HCT116 (cell line): ENCODE measurements at places on chromosomes 5 and 9. TPM values are rescaled to one million over a fixed set of nuclear protein-coding genes. Genes with fewer than 3 reads are reported as not detected.

DNA sequence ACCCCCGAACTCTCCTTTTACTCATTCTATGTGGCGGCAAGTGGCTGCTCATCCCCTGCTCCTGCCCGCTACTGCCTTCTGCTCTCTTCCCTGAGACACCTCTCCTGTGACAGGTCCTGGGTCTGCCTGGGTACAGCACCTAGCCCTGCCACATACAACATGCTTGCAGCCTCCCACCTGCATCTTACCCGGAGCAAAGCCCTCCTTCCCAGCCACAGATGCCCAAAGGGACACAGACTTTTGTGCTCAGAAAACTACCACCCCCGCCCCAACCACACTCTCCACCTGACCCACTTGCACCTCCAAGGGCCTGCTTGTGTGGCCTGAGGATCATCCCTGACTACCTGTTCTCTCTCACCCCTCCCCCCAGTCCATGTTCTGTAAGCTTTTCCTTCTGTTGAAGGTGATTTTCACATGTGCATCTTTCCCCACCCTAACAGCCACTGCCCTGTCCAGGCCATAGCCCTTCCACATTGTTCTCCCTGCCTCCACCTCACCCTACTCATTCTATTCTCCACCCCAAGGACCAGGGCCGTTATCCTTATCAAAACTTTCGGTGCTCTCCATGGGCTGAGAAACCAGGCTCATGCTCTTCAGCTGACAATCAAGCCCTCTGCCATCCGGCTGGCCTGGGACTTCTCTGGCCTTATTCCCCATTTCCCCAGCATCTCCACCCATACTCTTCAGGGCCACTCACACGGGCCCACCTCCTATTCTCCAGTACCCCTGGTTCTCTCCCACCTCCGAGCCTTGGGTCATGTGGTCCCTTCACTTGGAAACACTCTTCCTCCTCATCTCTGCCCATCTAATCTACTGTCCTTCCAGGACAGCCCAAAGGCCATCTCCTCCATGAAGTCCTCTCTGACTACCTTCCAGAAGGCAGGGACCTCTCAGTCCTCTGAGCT lies 46.4 kb upstream of the ALDH1B1 start:
- no peaks in the 10 kb centered on the region for H3K36me3 ChIP-seq
- H3K4me3 ChIP-seq: no peak overlapping the region
- H3K4me1 ChIP-seq: no peaks in the 10 kb centered on the region
- no peaks in the 10 kb centered on the region for H3K27me3 ChIP-seq
- H3K27ac ChIP-seq: no peak overlapping the region

GRCh38 chr5:584846-585245 lies 27.3 kb upstream of the CEP72 start:
- H3K27me3 ChIP-seq: peaks cover 4% of the 10 kb centered on the region; the same call in 1 of the 2 replicates
- H3K36me3 ChIP-seq: no peaks in the 10 kb centered on the region
- H3K4me1 ChIP-seq: no peaks in the 10 kb centered on the region
- H3K4me3 ChIP-seq: no peak overlapping the region
- no peak overlapping the region for H3K27ac ChIP-seq
- no peak for DNase-seq

- DNase-seq: no peak
- H3K36me3 ChIP-seq: no peaks in the 10 kb centered on the region
- H3K27ac ChIP-seq: no peak overlapping the region
- no peaks in the 10 kb centered on the region for H3K27me3 ChIP-seq
- no peak overlapping the region for H3K4me3 ChIP-seq
- H3K4me1 ChIP-seq: no peaks in the 10 kb centered on the region
Measured at GRCh38 chr5:99694884-99695283, 766.1 kb upstream of the CHD1 start.

- H3K27me3 ChIP-seq: no peaks in the 10 kb centered on the region
- H3K36me3 ChIP-seq: peaks cover 29% of the 10 kb centered on the region
- H3K4me3 ChIP-seq: peak overlapping the region; percentile 92
- H3K4me1 ChIP-seq: peaks cover 42% of the 10 kb centered on the region
Measured at GRCh38 chr9:107487521-107488374, 1.8 kb downstream of the KLF4 start.

GRCh38 chr5:175861337-175862130 lies 9.8 kb upstream of the CPLX2 start:
- DNase-seq: peak; percentile 98
- H3K27ac ChIP-seq: peak overlapping the region; percentile 65
- H3K36me3 ChIP-seq: no peaks in the 10 kb centered on the region
- peaks cover 6% of the 10 kb centered on the region; the same call in 1 of the 2 replicates for H3K27me3 ChIP-seq

GRCh38 chr5:137287569-137287968 lies 211.6 kb downstream of the SPOCK1 start:
- H3K4me3 ChIP-seq: no peak overlapping the region
- H3K36me3 ChIP-seq: no peaks in the 10 kb centered on the region
- H3K27ac ChIP-seq: no peak overlapping the region
- peaks cover 40% of the 10 kb centered on the region for H3K27me3 ChIP-seq
- no peak for DNase-seq
- H3K4me1 ChIP-seq: no peaks in the 10 kb centered on the region

DNA sequence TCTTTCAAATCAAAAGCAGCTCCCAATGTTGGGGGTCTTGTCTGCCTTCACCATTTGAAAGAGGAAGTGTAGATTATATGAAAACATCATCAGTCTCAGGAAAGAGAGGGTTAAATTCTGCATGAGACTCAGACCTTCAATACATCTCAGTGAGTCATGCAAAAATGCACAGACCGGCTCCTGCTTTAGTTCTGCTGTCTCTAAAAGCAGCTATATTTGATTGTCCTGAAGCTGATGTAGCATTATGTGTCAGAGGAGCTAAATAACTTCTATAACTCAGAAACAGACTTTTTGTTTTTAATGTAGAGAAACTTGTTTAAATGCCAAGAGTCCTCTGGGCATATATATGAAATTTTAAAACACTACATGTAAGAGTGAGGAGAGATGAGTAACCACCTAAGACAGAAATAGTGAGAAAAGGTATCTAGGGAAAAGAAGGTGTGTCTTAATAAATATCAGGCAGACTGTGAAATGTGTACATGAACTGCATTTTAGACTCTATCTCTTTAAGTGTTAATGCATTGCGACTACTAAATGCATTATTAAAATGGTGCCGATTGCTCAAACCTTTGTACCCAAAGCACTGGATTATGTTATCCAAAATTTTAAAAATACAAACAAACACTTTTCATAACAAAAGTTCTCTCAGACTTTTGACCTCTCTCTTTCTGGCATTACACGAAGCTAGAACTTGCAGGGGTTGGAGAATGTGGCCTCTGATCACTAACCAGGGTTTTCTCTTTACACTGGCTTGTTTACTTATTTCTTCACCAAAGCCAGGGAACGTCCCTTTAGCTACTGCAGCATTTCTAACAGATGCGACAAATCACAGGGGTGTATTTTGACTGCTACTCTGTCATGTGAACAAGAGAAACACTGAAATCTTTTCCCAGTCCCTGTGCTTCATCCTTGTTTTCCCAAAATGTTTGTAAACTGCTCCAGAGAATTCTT lies 302.3 kb downstream of the ARL15 start:
- no peak overlapping the region for H3K4me3 ChIP-seq
- no peak overlapping the region for H3K27ac ChIP-seq
- H3K36me3 ChIP-seq: no peaks in the 10 kb centered on the region
- DNase-seq: no peak
- no peaks in the 10 kb centered on the region for H3K27me3 ChIP-seq

DNA sequence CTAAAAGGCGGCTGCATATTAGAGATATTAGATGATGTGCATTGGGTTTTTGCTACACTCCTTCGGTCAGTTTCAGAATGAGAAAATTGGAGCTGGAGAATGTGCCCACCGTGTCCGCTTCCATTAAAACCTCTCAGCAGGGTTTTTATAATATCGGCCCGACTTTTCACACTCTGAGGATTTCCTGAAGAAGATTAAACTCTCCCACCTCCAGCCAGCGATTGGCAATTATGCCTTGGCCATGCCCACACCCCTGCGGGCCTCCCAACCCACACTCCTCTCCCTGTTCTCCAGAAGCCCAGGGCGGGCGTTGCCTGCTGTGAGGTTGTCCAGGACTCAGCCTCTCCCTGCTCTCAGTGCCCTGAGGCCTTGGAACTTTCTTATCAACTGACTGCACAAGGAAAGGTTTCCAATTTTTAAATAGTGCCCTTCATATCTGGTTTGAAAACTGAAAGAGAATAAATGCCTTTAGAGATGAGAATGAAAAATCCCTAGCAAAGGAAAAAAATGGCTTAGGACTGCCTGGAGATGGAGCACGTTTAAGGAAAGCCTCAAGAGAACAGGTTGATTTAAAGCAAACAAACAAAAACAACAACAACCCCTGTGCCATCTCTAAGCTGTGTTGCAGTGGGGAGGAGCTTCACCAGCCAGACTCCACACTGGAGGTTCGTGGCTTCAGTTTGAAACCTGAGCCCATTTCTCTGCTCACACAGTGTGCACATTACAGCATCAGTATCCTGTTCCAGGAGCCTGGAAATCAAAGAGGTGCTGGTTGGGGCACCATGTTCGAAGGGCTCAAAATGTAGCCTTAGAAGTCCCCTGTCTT lies 292.9 kb downstream of the NSG2 start:
- H3K36me3 ChIP-seq: no peaks in the 10 kb centered on the region
- H3K4me3 ChIP-seq: no peak overlapping the region
- no peak overlapping the region for H3K27ac ChIP-seq
- no peak for DNase-seq

TEX48 gene
- not detected for total RNA-seq

C7 gene
- total RNA-seq: 0.74 TPM

PDGFRB gene
- total RNA-seq: 0.34 TPM
